ENCODE measurements at places on chromosomes 3 and 15. TPM values are rescaled to one million over a fixed set of nuclear protein-coding genes. Genes with fewer than 3 reads are reported as not detected.

LRRN1 gene
- total RNA-seq = 0.40 TPM

IREB2 gene
- 33.3 TPM for total RNA-seq

SCAANT1 gene
- not detected for total RNA-seq

CFAP20DC gene
- 0.13 TPM for total RNA-seq

XYLB gene
- 1.5 TPM for total RNA-seq

ETV5 gene
- total RNA-seq = 5.9 TPM

CLDN11 gene
- total RNA-seq = 3.1 TPM

KLHL6 gene
- total RNA-seq = 0.62 TPM

FSIP1 gene
- total RNA-seq = 3.2 TPM

SENP7 gene
- total RNA-seq = 14.8 TPM

LCMT2 gene
- 9.5 TPM for total RNA-seq

STAC gene
- total RNA-seq = 11.6 TPM

ABHD10 gene
- total RNA-seq = 13.9 TPM

CDHR4 gene
- not detected for total RNA-seq

MYO1E gene
- 76.1 TPM for total RNA-seq

OXTR gene
- total RNA-seq = 0.49 TPM

DUOXA2 gene
- 0.49 TPM for total RNA-seq

SEMA3F gene
- 33.5 TPM for total RNA-seq

HRG gene
- not detected for total RNA-seq

MORC1 gene
- not detected for total RNA-seq

ZNF80 gene
- not detected for total RNA-seq

All from gastroesophageal sphincter (tissue), 4 donors.